ENCODE measurements at places on chromosomes 11 and 22. TPM values are rescaled to one million over a fixed set of nuclear protein-coding genes. Genes with fewer than 3 reads are reported as not detected.

Gene CABP4
- total RNA-seq = not detected

Gene PRAME
- 0.21 TPM for total RNA-seq

Gene MMP10
- total RNA-seq = not detected

Gene IL10RA
- 0.48 TPM for total RNA-seq

Gene MUC2
- not detected for total RNA-seq

Gene SLC25A17
- 28.1 TPM for total RNA-seq

Gene CARS1
- total RNA-seq = 59.2 TPM

Gene PLEKHB1
- total RNA-seq = 42.7 TPM

Gene NXPE2
- total RNA-seq = 0.26 TPM

Gene AQP11
- 2.1 TPM for total RNA-seq

Gene ART1
- total RNA-seq = not detected

Gene CTSD
- total RNA-seq = 95.5 TPM

Gene NLRP14
- total RNA-seq = 0.30 TPM

Gene KCNQ1OT1
- 2.3 TPM for total RNA-seq

Gene OR6T1
- not detected for total RNA-seq

Gene OR10A2
- total RNA-seq = not detected

Gene GCAT
- 55.8 TPM for total RNA-seq

Gene CRYBA4
- total RNA-seq = not detected

Gene GGT5
- 0.56 TPM for total RNA-seq

Gene POU2AF1
- not detected for total RNA-seq

Gene LUZP2
- total RNA-seq = 0.28 TPM

Gene OR8D4
- not detected for total RNA-seq

Gene LAYN
- total RNA-seq = 4.4 TPM

Gene JAML
- total RNA-seq = not detected

Gene OR6A2
- total RNA-seq = 0.21 TPM

Gene GVQW3
- total RNA-seq = 13.8 TPM

Gene ALDH3B2
- total RNA-seq = not detected

Gene ZFPL1
- 35.7 TPM for total RNA-seq

Gene GGTLC2
- total RNA-seq = not detected

Gene PDE3B
- 24.3 TPM for total RNA-seq

Gene ASPHD2
- 4.5 TPM for total RNA-seq

Gene OR4C12
- not detected for total RNA-seq

Gene HOATZ
- not detected for total RNA-seq

Gene SPINDOC
- 107 TPM for total RNA-seq

Gene KCNJ1
- total RNA-seq = not detected

Gene KLHDC7B
- 0.05 TPM for total RNA-seq

Gene NLRP6
- not detected for total RNA-seq

Gene LARGE2
- total RNA-seq = 0.48 TPM

Gene OR51M1
- total RNA-seq = not detected

Gene TECTA
- 1.7 TPM for total RNA-seq

Gene DYNC2H1
- 21.8 TPM for total RNA-seq

Gene GANAB
- total RNA-seq = 366 TPM

Gene CSRP3
- total RNA-seq = not detected

Gene ACRV1
- total RNA-seq = 0.73 TPM

Gene BID
- 26.5 TPM for total RNA-seq

Gene FOLH1
- total RNA-seq = not detected

Gene UBQLNL
- 0.09 TPM for total RNA-seq

Gene DDIAS
- total RNA-seq = 23.2 TPM
